ENCODE measurements at places on chromosomes 1 and 21. TPM values are rescaled to one million over a fixed set of nuclear protein-coding genes. Genes with fewer than 3 reads are reported as not detected.

Gene MMP23B
- total RNA-seq = 5.0 TPM

Gene PTGFR
- not detected for total RNA-seq

Gene SPRR1B
- total RNA-seq = not detected

Gene AHCTF1
- total RNA-seq = 49.9 TPM

Gene EXO1
- 26.3 TPM for total RNA-seq

Gene RGS8
- not detected for total RNA-seq

Gene AMY1B
- not detected for total RNA-seq

Gene LIN28A
- total RNA-seq = 0.64 TPM

Gene AGT
- 0.87 TPM for total RNA-seq

Gene DAP3
- 136 TPM for total RNA-seq

Gene PRR9
- not detected for total RNA-seq

Gene SERPINC1
- 0.64 TPM for total RNA-seq

Gene AVPR1B
- not detected for total RNA-seq

Gene NBPF3
- total RNA-seq = 15.9 TPM

Gene NPL
- total RNA-seq = 0.90 TPM

Gene FMO5
- total RNA-seq = 0.57 TPM

Gene OR2L2
- total RNA-seq = not detected

Gene GJA8
- total RNA-seq = not detected

Gene RHCE
- total RNA-seq = not detected

Gene ADORA3
- not detected for total RNA-seq

Gene DIO1
- 0.28 TPM for total RNA-seq

Gene DIRAS3
- not detected for total RNA-seq

Gene CDA
- total RNA-seq = 0.62 TPM

Gene ZP4
- not detected for total RNA-seq

Gene SEMA6C
- 5.7 TPM for total RNA-seq

Gene IL24
- total RNA-seq = not detected

Gene OR2M3
- total RNA-seq = not detected

Gene RNU1-4
- total RNA-seq = 1,290 TPM

Gene PODN
- total RNA-seq = 0.23 TPM

Gene ESRRG
- not detected for total RNA-seq

Gene PROX1
- total RNA-seq = 0.13 TPM

Gene CNKSR1
- 13.7 TPM for total RNA-seq

Gene LRP8
- 28.6 TPM for total RNA-seq

Gene FCRL2
- not detected for total RNA-seq

Data from Panc1 (cell line).